H1 (cell line): ENCODE measurements at places on chromosomes 5 and 9.

GRCh38 chr5:137155261-137156000 is 343.7 kb downstream of the SPOCK1 start:
- DNase-seq = no peak

GRCh38 chr9:90311811-90312210 is 330.8 kb downstream of the DIRAS2 start:
- no peak for DNase-seq

GRCh38 chr5:5005353-5005752 is 134.8 kb upstream of the ADAMTS16 start:
- no peak for DNase-seq

DNA sequence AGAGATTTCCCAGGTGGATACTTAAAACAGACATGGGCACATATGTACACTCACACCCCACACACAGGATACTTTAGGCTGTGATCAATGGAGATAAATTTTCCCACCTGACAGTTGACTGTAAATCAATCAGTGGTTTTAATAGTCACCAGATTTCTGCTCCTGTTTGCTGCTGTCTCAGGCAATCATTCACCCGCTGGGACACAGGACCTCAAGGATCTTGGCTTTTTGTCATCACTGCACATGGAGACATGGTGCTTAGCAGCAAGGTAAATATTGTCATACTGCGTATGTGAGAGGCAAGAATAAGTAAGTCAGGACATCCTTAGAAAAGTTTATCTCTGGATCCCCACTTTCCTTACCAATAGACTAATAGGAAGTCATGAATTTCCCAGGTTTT is 60.8 kb upstream of the KLF9 start:
- DNase-seq = no peak

DNA sequence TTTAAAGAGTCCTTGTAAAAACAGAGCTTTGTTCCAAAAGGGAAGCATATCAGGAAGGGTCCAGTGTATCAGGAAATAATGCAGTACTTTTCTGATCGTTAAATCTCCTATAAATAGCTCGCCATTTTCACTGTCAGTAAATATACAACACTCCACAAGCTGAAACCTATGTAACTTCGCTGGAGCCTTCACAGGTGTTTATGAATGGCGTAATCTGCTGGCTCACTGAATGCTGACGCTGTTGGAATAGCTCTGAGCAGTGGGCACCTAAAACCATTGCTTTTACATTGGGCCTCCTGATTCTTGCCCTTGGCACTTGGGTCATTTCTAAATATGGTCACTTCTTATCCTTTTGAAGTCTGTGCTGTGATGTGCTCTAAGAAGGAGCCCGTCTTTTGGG is 4.3 kb downstream of the SHC3 start:
- DNase-seq = no peak

DNA sequence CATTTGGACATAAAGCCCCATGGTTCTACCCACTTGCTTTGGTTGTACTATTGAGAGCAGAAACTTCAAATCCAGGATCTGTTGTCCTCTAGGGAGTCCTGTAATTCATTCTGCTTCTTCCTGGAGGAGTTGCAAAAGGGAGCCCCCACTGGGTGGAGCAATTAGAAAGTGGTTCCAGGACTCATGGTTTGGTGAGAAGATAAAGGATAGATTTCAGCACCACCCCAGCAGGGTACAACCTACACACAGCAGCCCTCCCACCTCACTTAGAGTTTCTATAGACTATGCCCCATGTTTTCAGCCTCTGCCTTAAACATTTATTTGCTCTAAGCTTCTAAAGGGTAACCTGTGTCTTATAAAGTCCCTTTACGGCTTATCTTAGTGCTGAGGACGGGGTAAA is 112.6 kb upstream of the ARRDC3 start:
- DNase-seq = no peak
